Hematopoietic multipotent progenitor cell treated with erythropoietin and hydrocortisone succinate and interleukin-3 and kit ligand, for 4 days (in vitro differentiated cells): ENCODE measurements at places on chromosomes 1 and 21.

DNA sequence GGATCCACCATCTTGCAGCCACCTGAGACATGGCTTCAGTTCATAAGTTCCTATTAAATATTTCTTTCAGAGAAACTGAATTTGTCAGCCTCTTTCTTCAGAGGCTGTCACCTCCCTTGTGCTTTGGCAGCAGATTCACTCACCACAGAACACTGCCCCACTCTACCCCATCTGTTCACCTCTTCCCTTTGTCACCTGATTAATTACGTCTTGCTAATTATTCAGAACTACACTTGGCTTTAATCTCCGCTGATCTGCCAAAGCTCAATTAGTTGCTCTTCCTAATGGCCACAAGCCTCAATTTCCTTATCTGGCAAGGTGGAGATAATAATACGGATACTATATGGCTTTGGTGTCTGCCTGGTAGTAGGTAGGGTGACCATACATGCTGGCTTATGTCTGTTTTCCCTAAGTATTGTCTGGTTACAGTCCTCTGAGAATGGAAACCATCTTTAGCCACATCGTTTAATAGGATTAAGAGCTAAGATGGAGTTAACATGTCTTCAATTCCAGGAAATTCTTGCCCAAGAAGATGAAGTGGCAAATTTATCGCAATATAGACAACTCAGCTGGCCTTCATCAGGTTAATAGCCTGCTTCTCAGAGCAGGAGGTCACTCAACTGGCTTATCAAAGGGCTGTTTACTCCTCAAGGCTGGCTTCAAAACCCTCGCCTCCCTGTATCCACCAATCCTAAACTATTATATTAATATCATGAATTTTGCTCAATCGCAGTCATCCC lies 58.2 kb upstream of the ADAR start:
- no peak for DNase-seq

GRCh38 chr1:91787919-91788318 lies 98.0 kb downstream of the TGFBR3 start:
- no peak for DNase-seq

DNA sequence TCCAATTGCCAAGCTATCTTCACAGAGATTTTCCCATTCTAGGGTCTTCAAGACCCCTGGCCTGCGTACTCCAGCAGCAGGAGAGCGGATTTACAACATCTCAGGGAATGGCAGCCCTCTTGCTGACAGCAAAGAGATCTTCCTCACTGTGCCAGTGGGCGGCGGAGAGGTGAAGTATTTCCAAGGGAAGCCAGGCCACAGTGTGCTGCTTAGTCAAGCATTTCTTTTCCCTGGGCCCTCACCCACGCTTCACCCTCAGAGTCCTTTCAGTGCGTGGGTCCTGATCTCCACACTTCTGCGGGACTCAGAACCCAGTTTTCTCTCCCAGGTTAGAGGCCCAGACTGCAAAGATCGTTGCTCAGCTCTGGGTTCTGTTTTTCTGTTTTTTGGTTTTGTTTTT lies 13.1 kb downstream of the CDCA8 start:
- DNase-seq = no peak

GRCh38 chr1:172286629-172287076 lies 133.8 kb upstream of the C1orf105 start:
- peak; percentile 63 for DNase-seq

DNA sequence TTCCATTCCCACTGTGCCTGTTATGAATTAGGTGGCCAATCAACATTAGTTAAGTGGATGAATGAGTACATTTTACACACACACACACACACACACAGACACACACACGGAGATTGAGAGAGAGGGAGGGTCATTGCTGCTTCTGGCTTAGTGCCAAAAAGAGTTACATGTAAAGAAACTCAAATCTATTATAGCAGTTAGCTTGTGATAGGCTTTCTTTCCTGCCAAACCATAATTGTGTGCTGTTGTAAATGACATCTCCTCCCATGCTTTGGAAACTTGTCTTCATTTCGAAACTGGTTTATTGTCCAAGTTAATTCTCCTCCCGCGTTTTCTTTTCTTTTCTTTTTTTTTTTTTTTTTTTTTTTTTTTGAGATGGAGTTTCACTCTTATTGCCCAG lies 1.4 kb upstream of the MT1HL1 start:
- DNase-seq = no peak

GRCh38 chr21:41616031-41616591 lies 108.2 kb upstream of the TMPRSS2 start:
- DNase-seq = no peak

GRCh38 chr1:211484755-211485479 lies 7.0 kb downstream of the RD3 start:
- no peak for DNase-seq

DNA sequence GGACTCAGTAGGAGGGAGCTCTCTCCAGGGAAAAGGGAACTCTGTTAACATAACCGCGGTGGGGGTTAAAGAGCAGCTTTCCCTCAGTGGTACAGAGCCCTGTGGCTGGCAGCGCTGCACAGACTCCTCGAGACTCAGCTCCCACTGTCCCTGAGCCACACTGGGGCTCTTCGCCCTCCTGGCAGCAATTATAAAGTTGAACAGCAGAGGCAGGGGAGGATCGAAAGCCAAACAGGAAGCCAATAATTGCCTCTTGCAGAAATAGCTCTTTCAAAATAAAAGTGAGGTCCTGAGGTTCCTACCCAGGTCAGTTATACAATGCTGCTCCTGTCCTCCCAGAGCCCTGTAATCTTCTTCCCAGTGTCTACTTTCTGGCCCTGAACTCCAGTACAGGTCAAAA lies 77.0 kb downstream of the FAM78B start:
- peak; percentile 8 for DNase-seq

GRCh38 chr1:31761883-31762282 lies 2.3 kb downstream of the ADGRB2 start:
- DNase-seq = no peak

DNA sequence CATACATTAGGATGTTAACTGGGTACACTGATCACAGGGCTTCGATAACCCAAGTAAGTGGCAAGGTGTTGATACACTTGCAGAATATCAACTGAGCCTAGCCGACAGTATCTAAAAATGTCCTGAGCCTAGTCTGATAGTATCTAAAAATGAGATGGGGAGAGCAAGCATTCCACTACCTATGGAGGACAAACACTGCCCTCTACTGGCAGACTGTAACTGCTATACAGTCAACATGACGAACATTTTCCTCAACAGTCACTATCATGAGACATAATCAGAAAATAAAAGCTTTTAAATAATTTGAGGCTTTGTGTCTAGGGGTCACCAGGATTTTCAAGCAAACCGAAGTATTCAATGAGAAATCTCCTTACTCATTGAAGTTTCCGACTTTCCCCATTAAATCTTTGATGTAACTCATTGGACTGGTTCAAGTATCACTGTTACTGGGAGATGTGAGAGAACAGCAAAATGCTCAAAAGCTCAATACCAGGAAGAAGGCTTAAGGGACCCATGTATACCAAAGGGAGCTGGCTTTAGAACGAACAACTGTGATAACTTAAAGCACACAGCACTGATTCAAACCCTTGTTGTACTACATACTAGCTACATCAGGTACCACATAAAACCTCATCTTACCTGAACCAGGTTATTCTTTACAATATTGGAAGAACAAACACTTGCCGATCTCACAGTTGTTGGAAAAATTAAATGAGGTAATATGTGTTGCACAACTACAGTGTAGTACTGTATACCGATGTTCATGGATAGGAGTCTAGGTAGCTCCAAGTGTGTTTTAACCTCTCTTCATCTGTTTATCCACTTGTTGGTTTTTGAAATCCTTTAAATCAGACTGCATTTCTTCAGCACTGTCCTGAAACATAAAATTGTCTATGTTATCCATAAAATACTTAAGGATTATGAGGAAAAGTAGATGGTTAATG lies 31.1 kb upstream of the SLC45A3 start:
- DNase-seq = peak; percentile 94

DNA sequence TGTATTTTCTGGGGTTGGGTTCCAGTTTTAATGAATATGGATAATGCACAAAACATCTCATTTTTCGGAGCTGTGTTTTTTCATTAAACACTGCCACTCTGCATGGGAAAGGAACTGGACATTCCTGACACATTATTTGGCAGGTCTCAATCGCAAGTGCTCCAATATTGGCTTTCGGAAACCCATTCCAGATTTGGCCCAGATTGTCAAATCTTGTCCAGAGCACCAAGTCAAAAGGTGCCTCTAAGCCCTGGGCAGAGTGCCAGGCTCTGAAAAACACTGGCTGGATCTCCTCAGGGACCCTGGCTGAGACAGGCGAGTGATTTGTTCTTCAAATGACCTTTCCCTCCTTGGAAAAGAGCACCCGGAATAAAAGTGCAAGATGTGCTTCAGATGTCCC lies 68.4 kb upstream of the MRPS6 start:
- no peak for DNase-seq

- peak; percentile 91 for DNase-seq
These were observed 1.5 kb downstream of the GPATCH4 start for GRCh38 chr1:156599811-156600210.

GRCh38 chr1:36765785-36766300 lies 268.5 kb downstream of the GRIK3 start:
- no peak for DNase-seq

GRCh38 chr1:30475201-30475600 lies 248.2 kb downstream of the MATN1 start:
- no peak for DNase-seq

GRCh38 chr1:156623946-156624813 lies 5.0 kb downstream of the HAPLN2 start:
- peak; percentile 82 for DNase-seq

- DNase-seq = no peak
These were observed 371.8 kb downstream of the HHAT start for GRCh38 chr1:210700511-210700910.

- DNase-seq = no peak
These were observed 3.6 kb downstream of the EPS15 start for GRCh38 chr1:51515312-51515960.

DNA sequence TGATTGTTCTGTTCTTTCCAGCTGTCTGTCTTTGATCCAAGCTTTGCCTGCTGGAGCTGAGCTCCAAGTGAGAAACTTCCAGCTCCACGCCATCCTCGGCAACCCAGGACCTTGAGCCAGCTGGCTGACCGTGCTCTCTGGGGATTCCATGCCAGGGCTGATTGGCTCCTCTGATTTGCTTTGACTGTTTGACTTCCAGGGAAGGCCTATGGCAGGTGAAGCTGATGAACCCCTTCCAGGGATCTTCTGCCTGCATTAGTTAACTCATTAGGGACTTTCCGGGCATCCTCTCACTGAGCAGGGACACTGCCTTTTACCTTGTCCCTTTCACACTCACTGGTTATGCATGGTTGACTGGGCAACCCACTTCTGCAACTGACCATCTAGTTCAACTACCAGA lies 406.1 kb downstream of the RPS6KC1 start:
- DNase-seq = no peak

- DNase-seq = no peak
These were observed 71.6 kb upstream of the GREM2 start for GRCh38 chr1:240683576-240683975.

DNA sequence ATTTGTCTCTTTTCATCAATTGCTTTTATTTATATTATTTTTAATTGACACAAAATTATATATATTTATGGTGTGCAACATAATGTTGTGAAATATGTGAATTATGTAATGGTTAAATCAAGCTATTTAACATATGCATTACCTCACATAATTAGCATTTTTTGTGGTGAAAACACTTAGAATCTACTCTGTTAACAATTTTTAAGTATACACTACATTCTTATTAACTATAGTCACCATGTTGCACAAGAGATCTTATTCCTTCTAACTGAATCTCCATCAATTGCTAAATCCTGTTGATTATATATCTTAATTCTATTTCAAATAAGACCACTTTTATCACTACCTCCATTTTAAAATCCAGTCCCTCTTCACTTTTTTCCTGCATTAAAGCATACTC lies 42.5 kb downstream of the PLPPR5 start:
- no peak for DNase-seq
